ENCODE measurements at places on chromosomes 5 and 9. TPM values are rescaled to one million over a fixed set of nuclear protein-coding genes. Genes with fewer than 3 reads are reported as not detected.

Gene STPG3
- 1.5 TPM for polyA plus RNA-seq

Gene TRIP13
- 14.5 TPM for polyA plus RNA-seq

Gene PCSK5
- 18.0 TPM for polyA plus RNA-seq

Gene ABO
- polyA plus RNA-seq: 19.1 TPM

Gene WWC1
- 80.0 TPM for polyA plus RNA-seq

Gene PRDM9
- 0.15 TPM for polyA plus RNA-seq

All from left kidney (tissue), 8 donors.